ENCODE measurements at places on chromosomes 1 and 21. TPM values are rescaled to one million over a fixed set of nuclear protein-coding genes. Genes with fewer than 3 reads are reported as not detected.

DNA sequence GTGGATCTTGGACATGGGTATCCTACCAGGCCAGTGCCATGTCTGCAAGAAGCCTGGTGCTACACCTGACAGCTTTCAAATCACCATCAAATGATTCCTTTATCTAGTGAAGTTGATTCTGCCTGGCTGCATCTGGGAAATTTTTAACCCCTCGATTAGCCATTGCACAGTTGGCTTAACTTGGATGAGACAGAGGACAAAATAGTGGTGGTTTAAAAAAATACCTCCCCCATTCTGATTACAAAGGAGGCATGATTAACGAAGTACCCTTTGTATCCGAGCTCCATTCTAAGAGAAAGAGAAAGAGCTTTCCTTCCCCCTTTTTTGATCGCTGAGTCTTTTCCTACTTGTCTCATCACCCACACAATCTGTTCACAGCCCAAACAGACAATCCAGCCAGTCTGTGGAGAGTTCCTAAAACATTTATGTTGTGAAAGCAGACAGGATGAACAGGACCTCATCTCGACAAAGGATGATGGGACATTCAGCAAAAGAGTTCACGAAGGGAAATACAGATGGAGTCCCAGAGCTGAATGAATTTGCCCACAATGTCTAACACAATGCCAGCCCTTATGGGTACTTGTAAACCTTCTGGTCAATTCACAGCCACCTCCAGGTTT is 20.5 kb downstream of the WLS start:
- no peak for DNase-seq

DNA sequence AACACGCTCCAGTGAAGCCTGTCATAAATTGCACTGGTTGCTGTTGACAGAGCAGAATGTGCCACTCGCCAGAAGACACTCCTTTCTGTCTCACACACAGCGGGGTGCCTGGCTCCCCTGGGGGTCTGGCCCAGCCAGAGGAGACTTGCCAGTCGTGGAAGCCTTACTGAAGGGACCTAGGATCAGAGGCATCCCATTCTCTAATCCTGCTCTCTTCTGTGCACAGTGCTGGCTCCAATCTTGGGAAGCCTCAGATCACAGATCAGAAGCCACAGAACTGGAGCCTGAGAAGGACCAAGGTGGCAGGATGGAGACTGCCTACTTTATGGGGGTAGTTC is 1.4 kb downstream of the SLC9A1 start:
- DNase-seq, result peak; percentile 56

The GPR52 gene
- total RNA-seq, result not detected

The S100A3 gene
- total RNA-seq, result 9.0 TPM

The ERI3 gene
- 93.3 TPM for total RNA-seq

Measured in Daoy (cell line).